ENCODE measurements at places on chromosomes 1 and 21.
A peak's percentile ranks its signal among the peaks of the same experiment; 100 is the strongest.

DNA sequence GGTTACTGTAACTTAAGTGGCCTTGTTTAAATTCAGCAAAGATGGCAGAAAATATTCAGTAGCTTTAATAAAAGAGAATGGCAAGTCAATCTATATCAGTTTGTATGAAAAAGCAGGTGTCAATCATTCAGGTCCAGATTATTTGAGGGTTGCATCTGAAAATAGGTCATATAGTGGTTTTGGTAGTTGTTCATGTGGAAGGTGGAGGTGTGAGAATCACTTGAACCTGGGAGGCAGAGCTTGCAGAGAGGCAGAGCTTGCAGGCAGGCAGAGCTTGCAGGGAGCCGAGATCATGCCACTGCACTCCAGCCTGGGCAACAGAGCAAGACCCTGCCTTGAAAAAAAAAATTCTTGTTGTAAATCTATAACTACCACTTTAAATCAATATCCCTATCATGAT is 88.6 kb downstream of the ZSWIM5 start:
- DNase-seq: no peak

GRCh38 chr1:233463333-233463732 is 135.8 kb downstream of the MAP3K21 start:
- DNase-seq: no peak

DNA sequence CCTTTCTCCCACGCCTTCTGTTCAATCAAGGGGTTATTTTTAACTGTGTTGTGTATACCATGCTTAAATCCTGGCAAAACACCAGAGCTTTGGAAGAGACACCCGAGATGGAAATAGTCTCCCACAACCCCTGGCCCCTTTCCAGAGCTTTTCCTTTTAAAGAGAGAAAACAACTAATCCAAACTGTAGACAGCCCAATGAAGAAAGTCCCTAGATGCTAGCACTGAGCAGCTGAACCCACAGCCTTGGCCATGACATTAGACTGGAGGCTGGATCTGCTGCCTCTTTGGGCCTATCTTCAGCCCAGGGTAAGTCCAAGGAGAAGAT is 64.9 kb upstream of the ARTN start:
- DNase-seq: no peak

- no peak for DNase-seq
Measured at GRCh38 chr21:36065497-36066036, 4.3 kb upstream of the CBR1 start.

DNA sequence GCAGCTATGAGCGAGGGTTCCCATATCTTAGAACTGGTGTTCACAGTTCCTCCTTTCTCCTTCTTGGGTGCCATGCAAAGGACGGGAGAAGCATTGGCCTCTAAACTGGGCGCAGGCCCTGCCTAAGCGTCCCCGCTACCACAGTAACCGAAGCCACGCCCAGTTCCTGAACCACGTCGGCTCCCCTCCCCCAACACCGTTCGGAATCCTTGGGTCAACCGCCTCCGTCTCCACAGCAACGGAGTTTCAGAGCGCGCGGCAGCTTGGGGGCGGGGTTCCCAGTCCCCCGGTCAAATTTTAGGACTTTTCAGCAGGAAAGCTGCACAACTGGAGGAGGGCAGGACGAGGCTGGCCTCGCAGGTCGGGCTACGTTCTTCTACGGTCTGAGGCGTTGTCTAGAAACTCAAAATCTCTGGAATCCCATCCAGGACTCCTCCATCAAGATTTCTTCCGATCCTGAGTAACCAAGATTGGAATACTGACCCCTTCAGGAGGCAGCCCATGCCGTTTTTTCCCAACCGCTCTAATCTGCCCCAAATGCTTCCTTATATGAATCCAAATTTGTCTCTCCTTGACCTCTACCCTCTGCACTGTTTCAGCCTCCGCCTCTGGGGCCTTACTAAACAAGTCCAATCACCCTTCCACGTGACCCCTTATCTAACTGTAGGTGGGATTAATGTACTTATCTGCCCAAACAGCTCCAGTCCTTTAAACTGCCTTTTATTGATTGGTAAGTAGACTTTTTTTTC is at the start of gene SPAG17:
Gene SPAG17 (minus strand): TSS at position 145 of the 749 bp plus-strand sequence. CDS start 71 bp downstream, at position 74.
- no peak for DNase-seq

DNA sequence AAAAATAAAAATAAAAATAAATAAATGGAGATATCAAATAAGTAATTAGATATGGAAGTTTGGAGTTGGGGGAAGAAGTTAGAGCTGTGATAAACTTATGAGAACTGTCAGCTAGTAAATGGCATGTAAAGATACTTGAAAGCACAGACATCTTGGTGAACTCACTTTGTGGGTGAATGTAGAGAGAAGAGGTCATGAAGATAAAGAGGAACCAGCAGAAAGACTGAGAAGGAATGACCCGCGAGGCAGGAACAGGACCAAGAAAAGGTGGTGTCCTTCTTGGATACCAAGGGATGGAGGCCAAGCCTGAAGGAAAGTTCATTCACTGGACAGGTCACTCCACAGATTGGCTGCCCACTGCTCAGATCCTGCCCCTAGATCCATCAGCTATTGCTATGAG is 4.7 kb upstream of the CAPZB start:
- DNase-seq: no peak

- peak; percentile 99 for DNase-seq
Measured at GRCh38 chr1:211578640-211579439, at the start of gene SLC30A1. Gene SLC30A1 (minus strand): TSS chr1:211579161. CDS start chr1:211578612, 549 bp downstream.

GRCh38 chr1:25620701-25621350 is 4.2 kb downstream of the MAN1C1 start:
- DNase-seq: no peak

DNA sequence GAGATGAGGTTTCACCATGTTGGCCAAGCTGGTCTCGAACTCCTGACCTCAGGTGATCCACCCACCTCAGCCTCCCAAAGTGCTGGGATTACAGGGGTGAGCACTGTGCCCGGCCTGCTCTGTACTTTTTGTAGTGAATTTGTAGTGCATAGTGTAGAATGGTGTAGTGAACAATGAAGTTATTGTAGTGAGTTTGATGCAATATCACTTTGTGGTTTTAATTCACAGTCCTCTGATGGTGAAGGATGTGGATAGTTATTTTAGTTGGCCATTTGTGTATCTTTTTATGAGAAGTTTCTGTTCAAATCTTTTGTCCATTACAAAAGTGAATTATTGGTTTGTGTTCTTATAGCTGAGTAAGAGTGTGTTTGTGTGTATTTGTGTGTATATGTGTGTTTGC is 57.6 kb downstream of the PDE4B start:
- DNase-seq: no peak

DNA sequence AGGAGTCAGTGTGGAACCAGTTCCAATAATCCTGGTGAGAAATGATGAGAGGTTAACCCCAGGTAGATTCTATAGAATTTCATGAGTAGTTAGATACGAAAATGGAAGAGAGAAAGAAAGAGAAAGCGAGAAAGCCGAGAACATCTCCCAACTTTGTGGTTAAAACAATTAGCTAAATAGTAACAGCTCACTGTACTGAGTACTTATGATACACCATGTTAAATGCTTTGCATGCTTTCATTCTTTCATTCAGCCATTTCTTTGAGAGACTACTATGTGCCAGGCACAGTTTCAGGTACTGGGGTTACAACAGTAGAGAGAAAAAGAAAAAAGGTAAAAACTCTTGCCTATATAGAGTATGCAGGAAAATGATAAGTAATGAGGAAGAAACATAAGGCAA is 109.7 kb upstream of the SYT6 start:
- no peak for DNase-seq
